ENCODE measurements at places on chromosomes 13 and 19.
A peak's percentile ranks its signal among the peaks of the same experiment; 100 is the strongest.

- no peak for DNase-seq
Measured at GRCh38 chr13:21233086-21233485, 56.6 kb downstream of the MRPL57 start.

DNA sequence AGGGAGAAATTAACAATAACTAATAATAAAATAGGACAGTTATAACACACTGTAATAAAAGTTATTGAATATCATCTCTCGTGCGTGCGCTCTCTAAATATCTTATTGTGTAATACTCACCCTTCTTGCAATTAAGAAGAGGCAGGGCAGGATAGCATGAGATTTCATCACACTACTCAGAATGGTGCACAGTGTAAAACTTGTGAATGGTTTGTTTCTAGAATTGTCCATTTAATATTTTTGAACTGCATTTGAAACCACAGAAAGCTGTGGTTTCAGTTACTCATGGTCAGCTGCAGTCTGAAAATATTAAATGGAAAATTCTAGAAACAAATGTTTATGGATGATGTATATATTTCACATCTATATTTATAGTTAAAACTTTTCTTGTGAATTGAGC, 161.1 kb downstream of the DCT start:
- DNase-seq = no peak

DNA sequence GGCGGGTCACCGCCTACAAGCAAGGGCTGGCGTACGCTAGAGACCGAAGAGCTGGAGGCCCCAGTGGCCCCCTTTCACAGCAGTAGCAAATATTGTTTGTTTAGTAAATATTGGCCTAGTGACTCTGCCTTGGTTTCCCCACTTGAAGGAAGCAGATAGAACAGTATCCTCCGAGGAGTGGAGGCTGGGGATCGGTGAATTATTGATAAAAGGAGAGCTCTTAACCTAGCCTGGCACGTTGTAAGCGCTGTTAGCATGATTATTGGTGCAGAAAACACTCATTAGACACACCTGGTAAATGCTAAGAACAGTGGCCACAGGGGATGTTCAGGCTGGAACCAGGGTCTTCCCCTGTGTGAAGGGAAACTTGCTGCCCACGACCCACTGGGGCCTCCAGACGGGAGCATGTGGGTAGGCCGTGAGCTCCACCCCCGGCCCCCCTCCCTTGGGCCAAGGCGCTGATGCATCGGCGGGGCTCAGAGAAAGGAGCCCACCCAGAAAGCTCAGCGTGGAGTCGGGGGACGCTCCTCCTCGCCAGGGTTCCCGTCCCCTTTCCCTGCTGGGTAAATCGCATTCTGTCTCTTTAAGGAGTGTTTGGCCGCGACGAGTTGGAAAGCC, 2.3 kb downstream of the IER2 start:
- DNase-seq = no peak

DNA sequence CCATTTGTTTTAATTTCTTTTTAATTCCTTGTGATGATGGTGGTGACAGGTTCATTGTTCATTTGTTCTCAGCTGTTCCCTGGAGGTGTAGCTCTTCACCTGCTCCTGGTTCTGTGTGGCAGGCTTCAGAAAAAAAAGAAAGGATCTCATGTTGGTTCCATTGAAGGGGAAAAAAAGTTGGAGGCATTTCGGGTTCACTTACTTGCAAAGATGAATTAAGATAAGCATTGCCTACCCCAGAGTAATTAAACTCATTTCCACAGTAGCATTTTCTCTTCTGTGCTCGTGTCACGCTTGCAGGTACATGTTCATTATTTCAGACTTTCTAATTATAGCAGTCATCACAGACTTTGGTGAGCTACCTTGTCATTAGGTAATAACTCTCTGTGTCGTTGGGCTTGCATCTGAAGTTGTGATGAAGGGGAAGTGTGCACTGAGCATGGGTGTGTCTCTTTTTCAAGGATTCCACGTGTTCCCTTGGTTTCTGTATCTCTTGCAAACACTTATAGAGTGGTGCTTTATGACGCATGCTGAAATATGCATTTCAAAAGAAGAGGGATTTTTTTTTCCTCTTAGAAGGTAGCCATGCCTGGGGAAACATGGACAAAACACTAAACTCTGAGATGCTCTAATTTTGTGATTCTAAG, 69.1 kb downstream of the MTUS2 start:
- DNase-seq = no peak

DNA sequence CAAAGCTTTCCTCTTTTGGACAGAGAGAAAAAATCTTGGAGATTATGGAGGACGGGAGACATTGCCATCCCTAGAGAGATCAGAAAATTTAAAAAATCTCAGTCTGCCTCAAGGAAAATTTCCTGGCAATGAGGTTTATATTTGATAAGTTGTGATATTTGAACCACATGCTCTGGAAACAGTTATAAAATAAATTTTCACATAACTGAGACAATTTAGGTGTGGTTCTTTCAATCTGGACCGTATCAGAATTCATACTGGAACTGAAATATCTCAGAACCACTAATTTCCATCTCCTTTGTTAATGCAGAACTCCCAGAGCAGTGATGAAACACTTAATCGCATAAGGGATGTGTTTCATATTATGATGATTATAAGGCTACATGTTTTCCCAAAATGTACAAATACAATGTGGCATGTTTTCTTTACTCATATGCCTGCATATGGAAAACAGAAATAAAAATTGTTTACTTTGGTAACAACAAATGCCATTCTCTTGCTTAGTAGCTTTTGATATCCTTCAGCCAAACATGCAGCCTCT, 13.7 kb downstream of the UBE2L5 start:
- DNase-seq = no peak

DNA sequence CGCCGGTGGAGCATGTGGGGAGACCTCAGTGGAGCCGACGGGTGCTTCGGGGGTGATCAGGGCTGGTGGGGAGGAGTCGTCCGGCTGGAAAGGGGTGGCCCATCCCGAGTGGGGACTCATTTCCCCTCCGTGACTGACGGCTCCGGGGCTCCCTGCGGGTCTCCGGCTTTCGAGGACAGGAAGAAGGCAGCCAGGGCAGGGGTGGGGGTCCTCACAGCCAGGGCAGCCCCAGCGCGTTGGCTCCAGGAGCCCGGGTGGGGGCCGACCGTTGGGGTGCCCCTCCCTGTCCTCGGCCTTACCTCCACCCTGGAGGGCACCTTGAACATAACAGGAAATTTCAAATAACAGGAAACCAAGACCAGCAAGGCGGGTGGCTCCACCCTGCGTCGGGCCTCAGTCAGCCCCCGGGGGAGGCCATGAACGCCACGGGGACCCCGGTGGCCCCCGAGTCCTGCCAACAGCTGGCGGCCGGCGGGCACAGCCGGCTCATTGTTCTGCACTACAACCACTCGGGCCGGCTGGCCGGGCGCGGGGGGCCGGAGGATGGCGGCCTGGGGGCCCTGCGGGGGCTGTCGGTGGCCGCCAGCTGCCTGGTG, at the start of gene S1PR4:
TSS of gene S1PR4 (plus strand) at position 393 of the 596 bp plus-strand sequence. CDS start at position 417, 24 bp downstream.
- no peak for DNase-seq

DNA sequence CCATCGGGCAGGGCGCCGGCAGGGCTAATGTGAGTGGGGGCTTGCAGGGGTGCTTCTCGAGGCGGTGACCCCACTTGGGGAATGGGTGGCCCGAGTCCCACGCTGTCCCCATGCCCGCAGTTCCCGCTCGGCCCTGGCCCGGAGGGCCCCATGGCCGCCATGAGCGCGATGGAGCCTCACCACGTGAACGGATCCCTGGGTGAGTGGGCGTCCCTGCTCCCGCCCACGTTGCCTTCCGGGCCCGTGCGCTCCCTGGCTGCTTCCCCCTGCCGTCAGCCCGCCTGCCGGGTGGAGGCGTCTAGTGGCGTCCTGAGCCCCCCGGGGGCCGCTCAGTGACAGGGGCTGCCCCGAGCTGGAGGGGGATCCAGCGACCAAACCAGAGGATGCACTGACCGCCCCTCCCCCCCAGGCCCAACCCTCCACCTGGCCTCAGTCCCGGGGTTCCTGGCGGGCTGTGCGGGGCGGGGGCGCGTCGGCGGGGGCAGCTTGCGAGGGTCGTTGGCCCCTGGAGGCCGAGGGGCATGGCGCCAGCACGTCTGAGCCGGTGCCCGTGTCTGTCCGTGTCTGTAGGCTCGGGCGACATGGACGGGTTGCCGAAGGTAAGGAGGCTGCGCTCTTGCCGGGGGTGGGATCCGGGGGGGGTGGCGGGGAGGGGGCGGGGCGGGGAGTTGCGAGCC, 4.8 kb downstream of the ISYNA1 start:
- no peak for DNase-seq

DNA sequence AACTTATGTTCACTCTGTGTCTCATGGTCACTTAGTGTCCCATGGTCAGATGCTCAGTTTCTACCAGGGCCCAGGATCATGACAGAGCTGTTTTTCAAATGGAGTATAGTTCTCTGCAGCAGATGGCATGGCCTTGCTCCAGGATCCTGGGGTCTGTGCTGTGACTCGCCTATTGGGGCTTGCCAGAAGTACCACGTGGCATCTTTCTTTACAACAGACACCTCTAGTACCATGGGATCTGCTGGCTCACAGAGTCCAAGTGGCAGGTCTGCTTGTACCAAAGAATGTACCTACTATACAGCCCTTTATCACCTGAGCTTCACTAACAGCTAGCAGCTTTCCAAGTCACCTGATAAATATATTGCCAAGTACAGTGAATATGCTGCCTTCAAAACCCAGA, 6.0 kb upstream of the RNF6 start:
- no peak for DNase-seq

GRCh38 chr19:989381-990081, 5.4 kb downstream of the WDR18 start:
- no peak for DNase-seq

- no peak for DNase-seq
Measured at GRCh38 chr13:111361873-111362648, 41.6 kb downstream of the TEX29 start.

DNA sequence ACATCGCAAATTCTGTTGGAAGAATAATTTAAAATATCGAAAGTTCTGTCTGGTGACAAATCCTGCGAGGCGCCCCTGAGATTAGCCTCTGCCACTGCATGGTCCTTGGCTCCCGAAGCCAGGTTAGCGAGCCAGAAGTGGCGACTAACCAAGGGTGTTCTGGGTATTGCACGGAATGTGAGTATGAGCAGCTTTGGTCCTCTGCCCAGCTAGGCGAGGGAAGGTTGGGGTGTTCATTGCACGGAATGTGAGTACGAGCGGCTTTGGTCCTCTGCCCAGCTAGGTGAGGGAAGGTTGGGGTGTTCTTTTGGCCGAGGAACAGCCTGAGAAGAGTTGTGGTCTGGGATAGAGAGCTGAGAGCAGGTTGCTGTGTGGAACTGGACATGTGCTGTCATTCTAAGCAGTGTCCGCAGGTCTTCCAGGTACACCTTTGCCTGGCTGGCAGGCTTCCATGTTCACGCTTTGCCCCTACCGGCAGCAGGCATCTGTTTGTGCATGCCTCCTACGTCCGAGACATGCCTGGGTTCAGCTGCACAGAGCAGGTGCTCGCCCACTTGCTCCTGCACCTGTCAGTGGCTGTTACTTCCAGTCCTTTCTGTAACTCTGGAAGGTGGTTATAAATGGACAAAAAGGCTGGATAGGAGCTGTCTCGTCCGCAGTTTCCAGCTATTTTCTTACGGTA, 18.3 kb upstream of the TEX29 start:
- no peak for DNase-seq

- DNase-seq = no peak
Measured at GRCh38 chr19:46296722-46297461, at the start of gene HIF3A. Gene HIF3A (plus strand): TSS chr19:46297042. CDS start chr19:46297077, 35 bp downstream.

DNA sequence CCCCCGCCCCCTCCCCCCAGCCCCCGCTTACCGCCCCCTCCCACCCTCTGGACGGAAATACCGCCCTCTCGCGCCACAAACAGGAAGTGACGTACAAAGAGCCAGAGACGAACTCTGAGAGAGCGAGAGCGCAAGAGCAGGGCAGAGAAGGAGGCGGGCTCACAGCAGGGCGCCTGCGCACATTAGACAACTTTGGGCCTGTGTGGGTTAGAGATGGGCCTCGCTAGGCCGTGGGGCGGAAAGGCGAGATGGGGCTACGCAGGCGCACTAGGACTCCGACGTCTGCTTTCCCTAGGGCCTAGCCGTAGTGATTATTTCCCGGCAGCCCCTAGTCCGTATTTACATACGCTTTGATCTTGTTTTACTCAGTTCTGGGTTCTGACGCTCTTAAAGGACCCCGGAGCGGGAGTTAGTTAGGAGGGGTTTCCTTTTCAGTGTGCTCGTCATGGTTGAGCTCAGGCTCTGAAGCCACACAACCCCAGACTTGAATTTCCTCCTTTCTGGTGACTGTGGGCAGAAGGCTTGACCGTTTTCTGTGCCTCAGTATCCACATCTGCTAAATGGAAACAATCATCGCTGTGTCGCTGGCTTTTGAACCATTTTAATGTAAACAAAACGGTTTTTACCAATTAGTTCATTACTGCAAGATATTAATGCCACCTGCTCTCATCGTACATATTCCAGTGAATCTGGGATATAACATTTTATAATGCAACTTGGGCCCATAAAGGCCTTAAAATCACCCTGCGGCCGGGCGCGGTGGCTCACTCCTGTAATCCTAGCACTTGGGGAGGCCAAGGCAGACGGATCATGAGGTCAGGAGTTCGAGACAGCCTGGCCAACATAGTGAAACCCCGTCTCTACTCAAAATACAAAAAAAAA, 449 bp upstream of the AKT2 start:
- peak; percentile 99 for DNase-seq
